ENCODE measurements at places on chromosomes 4 and X. TPM values are rescaled to one million over a fixed set of nuclear protein-coding genes. Genes with fewer than 3 reads are reported as not detected.

AKAP14 gene
- total RNA-seq = not detected

ADGRL3 gene
- not detected for total RNA-seq

STATH gene
- not detected for total RNA-seq

PAGE1 gene
- not detected for total RNA-seq

SMIM10L2A gene
- 0.31 TPM for total RNA-seq

AP1S2 gene
- 29.4 TPM for total RNA-seq

MAGEE1 gene
- total RNA-seq = 5.3 TPM

NHS gene
- total RNA-seq = 25.6 TPM

UGT2B7 gene
- total RNA-seq = not detected

APLN gene
- 2.4 TPM for total RNA-seq

CEP135 gene
- total RNA-seq = 16.6 TPM

RNF150 gene
- total RNA-seq = 0.08 TPM

CXCR3 gene
- total RNA-seq = 58.6 TPM

DNA sequence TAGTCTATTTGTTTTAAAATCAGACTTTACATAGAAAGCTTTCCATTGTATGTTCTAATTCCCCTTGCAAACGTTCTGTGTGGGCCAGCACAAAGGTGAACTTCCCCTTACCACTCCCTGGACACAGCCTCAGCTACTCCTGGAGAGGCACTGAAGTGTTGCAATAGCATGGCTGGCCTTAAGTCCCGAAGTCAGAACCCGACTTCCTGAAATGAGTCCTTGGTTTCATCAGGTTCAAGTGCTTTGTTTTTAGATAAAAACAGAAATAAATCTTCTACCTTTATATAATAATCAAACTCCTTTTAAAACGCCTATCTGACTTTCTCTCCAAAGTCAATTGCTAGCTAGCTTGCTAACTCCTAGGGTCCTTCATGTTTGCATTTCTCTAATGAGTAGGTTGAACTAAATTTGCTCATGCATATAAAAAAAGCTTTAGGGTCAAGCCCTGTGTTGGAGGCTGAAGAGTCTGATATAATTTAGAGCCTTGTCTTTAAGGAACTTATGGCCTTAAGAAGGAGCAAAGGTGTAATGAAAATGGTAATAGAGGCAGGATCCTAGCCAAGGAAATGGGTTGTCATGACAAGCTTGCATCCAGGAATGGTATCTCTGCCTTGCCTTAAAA is 9.0 kb downstream of the BMP3 start:
- no peak for DNase-seq

- DNase-seq = no peak
Observed at GRCh38 chr4:105970371-105970770, 75.1 kb downstream of the NPNT start.

GRCh38 chrX:48961585-48962091 is 4.2 kb upstream of the OTUD5 start:
- no peak for DNase-seq

DNA sequence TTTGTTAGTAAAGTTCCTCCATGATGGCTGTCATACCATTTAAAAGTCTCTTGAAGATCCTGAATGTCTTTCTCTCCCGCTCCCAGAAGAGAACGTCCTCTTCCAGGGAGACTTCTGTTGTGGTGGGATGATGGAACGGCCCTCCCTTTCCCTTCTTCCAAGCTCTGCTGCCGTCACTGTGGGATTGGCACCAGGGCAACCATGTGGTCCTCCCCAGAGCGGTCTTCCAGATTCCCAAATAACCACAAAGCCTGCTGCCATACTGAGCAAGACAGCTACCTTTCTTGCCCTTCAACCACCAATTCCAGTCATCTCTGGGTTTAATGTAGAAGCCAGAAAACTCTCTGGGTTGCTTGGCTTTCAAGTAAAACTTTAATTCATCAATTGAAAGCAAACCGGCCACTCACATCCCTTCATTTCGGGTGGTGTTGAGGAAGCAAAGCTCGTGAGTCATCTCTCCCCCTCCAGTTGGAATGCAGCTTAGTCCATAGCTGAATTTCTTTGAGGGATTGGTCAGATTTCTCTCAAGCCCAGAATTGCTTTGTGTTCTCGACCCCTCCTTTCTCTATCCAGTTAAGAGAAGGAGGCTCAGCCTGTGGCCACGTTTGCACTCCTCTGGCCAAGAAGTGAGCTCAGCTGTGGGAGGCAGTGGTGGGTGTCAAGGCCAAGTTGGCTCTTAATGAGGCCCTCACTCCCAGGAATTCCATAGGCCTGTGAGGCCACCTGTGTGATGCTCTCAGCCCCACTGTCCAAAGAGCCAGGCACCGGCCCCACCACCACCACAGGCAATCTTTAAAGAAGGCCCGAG is 36.9 kb downstream of the FHDC1 start:
- no peak for DNase-seq

- DNase-seq = no peak
Observed at GRCh38 chr4:143407474-143407873, 70.8 kb downstream of the GAB1 start.

- DNase-seq = no peak
Observed at GRCh38 chr4:101793397-101793796, 2.9 kb downstream of the BANK1 start.

DNA sequence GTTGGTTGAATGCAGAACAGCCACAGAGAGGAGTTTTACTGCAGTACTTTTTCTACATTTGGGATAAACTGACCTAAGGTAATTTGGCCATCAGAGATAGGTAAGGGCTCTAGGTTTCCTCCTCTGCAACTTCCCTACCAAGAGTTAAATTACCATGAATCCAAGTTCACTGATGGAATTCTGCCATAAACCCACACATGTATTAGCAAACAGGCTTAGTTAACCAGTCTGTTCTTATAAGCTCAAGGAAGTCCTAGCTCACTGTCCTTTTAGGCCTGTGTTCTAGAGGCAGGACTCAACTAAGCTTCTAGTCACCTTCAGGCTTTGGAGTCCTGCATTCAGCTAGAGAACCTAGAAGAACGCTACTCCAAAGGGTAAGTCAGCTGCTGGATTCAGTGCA is 4.0 kb downstream of the FAM114A1 start:
- DNase-seq = no peak

- peak; percentile 51 for DNase-seq
Observed at GRCh38 chr4:184444953-184445309, 29.4 kb downstream of the IRF2 start.

- no peak for DNase-seq
Observed at GRCh38 chr4:152176627-152177214, 359.2 kb downstream of the FBXW7 start.

- no peak for DNase-seq
Observed at GRCh38 chrX:154026136-154027021, 6.7 kb upstream of the IRAK1 start.

- DNase-seq = no peak
Observed at GRCh38 chr4:67874986-67875385, 8.8 kb downstream of the TMPRSS11D start.

DNA sequence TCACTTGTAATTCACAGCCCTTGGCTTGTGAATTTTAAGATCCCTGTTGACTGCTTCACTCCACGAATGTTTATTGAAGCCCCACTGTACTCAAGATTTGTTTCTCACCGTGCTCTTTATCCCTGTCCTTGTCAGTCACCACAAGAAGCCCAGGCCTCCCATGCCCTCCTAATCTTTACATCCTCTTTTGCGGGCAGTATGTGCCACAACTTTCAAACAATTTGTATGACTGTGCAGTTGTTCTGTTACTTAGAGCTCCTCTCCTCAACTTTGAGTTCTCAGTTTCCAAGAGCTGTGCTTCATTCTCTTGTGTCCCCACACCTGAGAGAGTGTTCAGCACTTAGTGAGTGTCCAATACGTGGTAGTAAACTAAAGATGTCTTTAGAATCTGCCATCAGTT is 467.7 kb downstream of the NKX6-1 start:
- DNase-seq = no peak

- DNase-seq = no peak
Observed at GRCh38 chr4:26892480-26893150, 32.0 kb downstream of the STIM2 start.

- DNase-seq = no peak
Observed at GRCh38 chrX:29867971-29868370, 347.4 kb upstream of the MAGEB2 start.

DNA sequence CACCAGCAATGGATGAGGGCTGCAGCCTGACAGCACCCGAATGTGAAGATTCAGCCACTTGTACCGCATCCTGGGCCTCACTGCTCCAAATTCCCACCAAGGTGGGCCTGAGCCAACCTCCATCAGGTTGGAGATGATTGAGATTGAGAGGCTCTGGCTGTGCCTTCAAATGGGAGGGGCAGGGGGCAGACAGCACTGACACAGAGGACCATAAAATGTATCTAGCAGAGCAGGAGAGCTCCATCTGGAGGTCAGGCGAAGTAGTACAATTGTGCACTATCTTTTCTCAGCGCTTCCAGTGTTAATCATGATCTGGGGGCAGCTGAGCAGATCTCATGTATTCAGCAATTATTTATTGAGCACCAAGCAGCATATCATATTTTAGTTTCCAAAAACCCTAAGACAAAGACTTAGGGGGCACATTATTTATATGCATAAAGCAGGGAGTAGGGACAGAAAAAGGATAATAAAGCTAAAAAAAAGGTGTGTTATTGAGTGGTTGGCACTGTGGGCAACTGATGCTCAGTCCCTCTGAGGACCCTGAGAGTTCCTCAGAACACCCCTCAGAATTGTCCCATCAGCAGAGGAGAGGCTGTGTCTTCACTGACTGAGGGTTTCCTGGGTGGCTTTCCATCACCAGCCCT is 31.6 kb upstream of the C1QTNF7 start:
- DNase-seq = peak; percentile 44

All from activated naive CD8-positive, alpha-beta T cell treated with anti-CD3 and anti-CD28 coated beads for 36 hours (primary cell).